Stimulated activated CD4-positive, alpha-beta T cell treated with anti-CD3 and anti-CD28 coated beads, Interleukin-1b, Interleukin-23, amount 100 ng/mL, for 1 hour (primary cell): ENCODE measurements at places on chromosomes 2 and 18.

- DNase-seq: no peak
Measured at GRCh38 chr2:7748717-7749415, 831.7 kb downstream of the RNF144A start.

- DNase-seq: no peak
Measured at GRCh38 chr18:43279015-43279744, 1.9 kb upstream of the SYT4 start.

GRCh38 chr2:212873256-212873655 lies 278.2 kb downstream of the IKZF2 start:
- no peak for DNase-seq

- no peak for DNase-seq
Measured at GRCh38 chr18:47863041-47863440, 67.4 kb downstream of the SMAD2 start.

- DNase-seq: no peak
Measured at GRCh38 chr2:72077702-72078169, 69.9 kb downstream of the CYP26B1 start.

DNA sequence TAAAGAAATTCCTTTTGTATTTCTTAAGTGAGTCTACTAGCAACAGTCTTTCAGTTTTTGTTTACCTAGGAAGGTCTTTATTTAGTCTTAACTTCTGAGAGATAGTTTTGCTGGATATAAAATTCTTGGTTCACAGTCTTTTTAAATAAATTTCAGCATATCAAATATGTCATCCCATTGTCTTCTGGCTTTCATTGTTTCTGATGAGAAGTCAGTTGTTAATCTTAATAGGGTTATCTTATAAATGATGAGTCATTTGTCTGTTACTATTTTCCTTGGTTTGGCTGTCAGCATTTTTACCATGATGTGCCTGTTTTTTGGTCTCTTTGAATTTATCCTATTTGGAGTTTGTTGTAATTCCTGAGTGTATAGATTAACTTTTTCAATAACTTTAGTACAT lies 129.3 kb downstream of the FAM210A start:
- DNase-seq: no peak

DNA sequence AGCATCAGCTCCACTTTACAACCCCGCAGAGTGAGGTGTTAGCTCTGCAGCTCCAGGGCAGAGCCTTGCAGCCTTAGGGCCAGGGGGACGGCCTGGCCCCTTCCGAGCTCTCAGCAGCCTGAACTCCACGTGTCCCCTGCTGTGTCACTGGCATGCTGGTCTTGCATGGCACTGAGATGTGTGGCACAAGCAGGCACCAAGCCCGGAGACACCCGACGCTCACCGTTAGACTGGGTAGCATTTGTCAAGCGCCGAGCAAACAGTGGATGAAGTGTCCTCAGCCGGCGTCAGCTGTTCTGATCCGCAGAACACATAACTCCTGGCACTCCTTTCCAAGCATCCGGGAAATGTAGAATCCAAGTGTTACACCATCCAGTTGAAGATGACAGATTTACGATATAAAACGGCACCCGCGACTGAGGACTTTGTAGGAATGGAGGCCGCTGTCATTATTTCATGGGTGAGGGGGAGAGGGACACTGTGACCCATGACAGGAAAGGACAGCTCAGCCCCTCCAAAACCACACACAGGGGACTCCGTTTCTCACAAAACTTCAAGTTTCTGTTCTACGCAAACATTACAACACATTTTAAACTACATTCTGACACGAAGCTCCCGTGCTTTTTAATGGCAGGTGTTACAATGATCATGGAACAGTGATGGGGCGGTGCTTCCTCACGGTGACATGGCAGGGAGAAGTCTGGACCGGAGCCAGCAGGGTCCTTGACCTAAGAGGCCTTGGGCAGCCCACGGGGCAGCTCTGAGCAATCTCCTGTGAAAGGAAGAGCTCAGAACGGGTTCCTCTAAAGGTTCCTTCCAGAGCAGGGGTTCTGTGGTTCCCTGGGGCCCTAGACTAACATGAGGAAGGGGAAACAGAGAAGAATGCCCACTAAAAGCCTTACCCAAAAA lies 89.4 kb downstream of the HDAC4 start:
- DNase-seq: no peak

- DNase-seq: no peak
Measured at GRCh38 chr2:185771396-185771795, 32.8 kb downstream of the FSIP2 start.

GRCh38 chr18:23020555-23021294 lies 87.6 kb downstream of the RBBP8 start:
- DNase-seq: no peak

GRCh38 chr2:238790833-238791230 lies 57.1 kb upstream of the TWIST2 start:
- DNase-seq: no peak

DNA sequence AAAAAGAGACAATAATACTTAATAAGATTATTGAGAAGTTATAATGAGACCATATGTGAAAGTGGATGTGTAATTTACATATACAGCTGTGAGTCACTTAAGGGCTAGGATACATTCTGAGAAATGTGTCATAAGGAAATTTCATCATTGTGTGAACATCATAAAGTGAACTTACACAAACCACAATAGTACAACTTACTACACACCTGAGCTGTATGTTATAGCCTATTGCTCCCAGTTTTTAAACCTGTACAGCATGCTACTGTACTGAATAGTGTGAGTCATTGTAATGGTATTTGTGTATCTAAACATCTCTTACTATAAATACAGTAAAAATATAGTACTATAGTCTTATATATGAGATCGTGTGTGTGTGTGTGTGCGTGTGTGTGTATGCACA lies 1420.3 kb upstream of the PIK3C3 start:
- no peak for DNase-seq
